ENCODE measurements at places on chromosomes 4 and X. TPM values are rescaled to one million over a fixed set of nuclear protein-coding genes. Genes with fewer than 3 reads are reported as not detected.

GRCh38 chr4:46254788-46255187 is 130.9 kb upstream of the GABRG1 start:
- no peak for ATAC-seq

GRCh38 chr4:10024303-10024702 is 3.0 kb upstream of the SLC2A9 start:
- no peak for ATAC-seq

SYN1 gene
- total RNA-seq = 8.6 TPM

ESX1 gene
- 0.27 TPM for total RNA-seq

DNA sequence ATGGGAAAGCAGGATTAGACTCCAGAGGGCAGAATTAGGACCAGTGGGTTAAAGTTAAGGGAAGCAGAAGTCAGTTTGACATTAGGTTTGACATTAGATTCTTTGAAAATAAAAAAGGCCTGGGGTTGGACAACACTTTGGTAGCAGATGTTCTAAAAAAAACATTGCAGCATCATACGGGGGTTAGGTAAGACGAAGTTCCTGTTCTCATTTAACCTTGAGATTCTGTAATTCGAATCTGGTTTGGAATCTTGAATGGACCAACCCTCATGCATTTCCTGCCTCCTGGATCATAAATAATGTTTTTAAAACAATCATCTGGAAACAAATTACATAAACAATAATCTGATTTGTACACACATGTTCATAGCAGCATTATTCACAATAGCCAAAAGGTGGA is 181.0 kb downstream of the SHROOM3 start:
- no peak for ATAC-seq

MAGEC3 gene
- total RNA-seq = not detected

DNA sequence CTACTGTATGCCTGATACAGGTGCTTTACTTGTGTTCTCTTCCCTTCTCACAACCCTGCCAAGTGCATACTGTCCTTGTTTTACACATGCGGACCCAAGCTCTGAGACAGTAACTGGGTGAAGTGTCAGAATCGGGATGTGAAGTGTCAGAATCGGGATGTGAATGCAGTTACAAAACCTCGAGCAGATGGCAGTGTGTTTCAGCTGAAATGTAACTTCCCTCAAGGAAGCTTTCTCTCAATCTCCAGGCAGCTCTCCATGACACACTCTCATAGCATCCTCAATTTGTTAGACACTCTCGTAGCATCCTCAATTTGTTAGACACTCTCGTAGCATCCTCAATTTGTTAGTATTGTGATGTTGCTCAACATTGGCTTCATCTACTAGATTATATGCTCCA is 1.1 kb upstream of the HPSE start:
- no peak for ATAC-seq

ADGRG4 gene
- 0.19 TPM for total RNA-seq

SSX1 gene
- not detected for total RNA-seq

DNA sequence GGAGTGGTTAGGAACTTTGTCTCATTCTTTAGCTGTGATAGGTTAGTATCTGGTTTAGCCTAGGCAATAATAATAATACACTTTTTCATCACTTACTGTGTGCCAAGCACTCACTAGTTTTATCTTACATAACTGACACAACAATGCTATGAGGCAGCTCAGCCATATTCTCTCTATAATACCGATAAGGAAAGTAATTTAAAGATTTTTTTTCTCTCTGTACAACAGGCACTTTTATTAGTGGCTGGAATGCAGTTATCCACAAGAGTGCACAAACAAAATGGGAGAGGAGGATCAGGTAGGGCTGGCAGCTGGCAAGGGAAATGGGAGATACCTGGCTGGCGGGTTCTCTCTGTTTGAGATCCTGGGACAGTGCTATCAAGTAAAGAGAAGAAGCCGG is 7.6 kb downstream of the RELL1 start:
- ATAC-seq = no peak

DNA sequence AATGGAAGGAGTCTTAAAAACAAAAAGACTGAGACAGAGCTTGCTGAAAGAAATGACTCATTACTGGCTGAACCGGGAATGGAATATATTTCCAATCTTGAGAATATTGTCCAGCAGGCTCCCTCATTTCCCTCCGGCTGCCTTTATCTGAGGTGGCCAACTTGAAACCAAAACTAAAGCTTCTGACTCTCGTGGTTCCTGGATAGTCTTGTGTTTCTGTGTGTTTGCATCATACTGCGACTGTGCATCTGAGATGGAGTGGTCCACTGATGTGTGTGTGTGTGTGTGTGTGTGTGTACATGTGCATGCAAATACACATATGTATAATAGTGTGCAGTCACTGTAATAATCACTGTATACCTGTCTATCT is 145.6 kb upstream of the SCML1 start:
- ATAC-seq = peak; percentile 18

RADX gene
- 10.8 TPM for total RNA-seq

GRCh38 chrX:31832263-31832662 is 760.4 kb upstream of the FTHL17 start:
- ATAC-seq = no peak

RAB40A gene
- 2.5 TPM for total RNA-seq
